Fibroblast of the conjunctiva (primary cell): ENCODE measurements at places on chromosomes 4 and X.

DNA sequence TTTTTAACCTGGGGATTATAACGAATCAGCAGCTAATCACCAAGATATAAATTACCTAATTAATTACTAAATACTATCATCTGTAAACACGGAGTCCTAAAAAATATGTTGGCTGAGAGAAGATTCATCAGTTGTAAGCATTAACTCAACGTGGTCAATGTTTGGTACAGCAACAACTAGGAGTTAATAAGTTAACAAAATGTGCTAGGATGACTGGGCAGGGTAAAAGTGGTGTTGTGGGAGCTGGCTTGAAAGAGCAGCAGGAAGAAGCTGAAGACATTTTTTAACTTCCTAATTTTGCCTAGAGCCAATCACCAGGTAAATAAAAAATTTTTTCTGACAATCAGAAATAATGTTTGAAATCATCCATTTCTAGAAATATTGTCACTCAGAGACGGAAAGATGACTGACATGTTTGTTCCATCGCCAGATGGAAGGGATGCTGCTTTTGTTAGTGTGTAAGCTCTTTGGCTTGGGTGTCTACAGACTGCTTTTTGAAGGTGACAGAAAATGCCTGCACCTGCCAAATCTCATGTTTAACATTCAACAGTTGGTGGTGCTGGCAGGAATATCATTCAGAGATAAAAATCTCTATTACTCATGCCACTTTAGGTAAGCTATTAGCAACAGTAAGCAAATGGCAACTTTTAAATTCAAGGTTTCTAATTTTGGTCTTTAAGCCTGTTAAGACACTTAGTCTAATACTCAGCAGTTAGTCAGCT is 1126.9 kb downstream of the STPG2 start:
- DNase-seq, result no peak

DNA sequence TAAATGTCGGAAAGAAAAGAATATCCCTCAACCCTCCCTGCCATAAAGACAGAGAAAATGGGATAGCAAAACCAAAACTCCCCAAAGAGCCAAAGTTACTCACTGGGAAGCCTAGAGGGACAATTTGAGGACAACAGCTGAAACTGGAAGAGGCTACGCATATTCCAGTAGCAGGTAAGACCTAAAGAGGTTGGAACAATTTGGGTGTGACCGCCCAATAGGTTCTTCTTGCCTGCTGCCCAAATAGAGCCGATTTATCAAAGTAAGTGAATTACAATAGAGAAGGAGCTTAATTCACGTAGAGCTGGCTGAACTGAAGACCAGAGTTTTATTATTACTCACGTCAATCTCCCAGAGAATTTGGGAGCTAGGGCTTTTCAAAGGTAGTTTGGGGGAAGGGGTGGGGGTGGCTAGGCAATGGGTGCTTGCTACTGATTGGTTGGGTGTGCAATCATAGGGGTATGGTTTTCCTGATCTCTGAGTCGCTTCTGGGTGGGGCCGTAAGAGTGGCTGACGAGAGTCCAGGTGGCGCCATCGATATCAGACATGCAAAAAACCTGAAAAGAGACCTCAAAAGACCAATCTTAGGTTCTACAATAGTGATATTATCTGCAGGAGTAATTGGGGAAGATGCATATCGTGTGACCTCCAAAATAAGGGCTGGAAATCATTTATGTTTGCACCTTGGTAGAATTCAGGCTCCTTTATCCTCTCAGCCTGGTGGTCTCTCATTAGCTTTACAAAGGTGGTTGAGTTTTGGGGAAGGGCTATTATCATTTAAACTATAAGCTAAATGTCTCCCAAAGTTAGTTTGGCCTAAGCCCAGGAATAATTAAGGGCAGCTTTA is 39.0 kb upstream of the SLC7A3 start:
- DNase-seq, result no peak

DNA sequence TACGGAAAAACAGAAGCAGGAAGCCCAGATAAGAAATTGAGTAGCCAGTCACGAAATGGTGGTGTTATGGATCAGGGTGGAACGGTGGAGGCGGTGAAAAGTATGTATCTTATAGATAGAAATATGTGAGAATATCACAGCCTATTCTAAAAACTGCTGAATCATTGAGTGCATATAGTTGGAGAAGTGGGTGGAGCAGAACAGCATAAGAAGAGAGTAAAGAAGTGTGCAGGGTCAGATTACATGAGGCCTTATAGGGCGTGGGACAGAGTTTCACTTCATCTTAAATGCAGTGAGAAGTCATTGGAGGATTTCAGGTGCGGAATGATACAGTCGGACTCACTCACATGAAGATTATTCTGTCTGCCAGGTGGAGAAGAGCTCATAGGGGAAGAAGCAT is 293.1 kb downstream of the TRIML1 start:
- DNase-seq, result no peak

- no peak for DNase-seq
Observed at GRCh38 chrX:24694825-24695224, 1.1 kb downstream of the POLA1 start.

DNA sequence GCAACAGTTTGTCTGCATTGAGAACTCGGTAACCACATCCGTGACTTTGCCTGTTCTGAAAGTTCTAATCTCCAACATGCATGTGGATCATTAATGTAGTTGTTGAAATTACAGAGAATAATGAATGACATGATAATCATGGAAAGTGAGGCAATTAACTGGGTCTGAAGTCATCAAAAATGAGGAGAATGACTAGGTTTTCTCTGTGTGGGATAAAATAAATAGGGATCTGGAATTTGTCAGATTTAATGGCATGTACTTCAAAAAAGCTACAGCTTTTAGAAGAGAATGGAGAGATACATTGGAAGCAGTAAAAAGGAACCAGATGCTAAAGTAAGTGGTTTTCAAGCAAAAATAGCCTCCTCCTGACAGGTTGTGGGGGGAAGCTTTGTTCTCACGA is 59.3 kb downstream of the AFM start:
- DNase-seq, result no peak

DNA sequence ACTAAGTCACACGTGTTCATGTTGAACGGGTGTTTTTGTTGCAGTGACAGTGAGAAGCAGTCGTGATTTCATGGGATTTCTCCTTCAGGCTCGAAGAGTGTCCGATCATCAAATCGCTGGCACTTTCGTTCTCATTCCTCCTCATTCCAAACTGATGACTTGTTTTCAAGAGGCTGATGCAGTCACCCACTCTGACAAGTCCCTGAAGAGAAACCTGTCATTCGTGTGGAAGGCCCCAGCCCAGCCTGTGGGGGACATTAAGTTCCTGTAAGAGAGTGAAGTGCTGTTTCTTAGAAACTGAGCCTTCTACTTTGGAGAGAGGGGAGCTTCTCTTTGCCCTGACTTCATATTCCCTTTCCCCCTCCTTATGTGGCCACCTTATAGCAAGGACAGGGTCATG is 8.0 kb downstream of the REELD1 start:
- DNase-seq, result no peak
